ENCODE measurements at places on chromosomes 1 and 21.

DNA sequence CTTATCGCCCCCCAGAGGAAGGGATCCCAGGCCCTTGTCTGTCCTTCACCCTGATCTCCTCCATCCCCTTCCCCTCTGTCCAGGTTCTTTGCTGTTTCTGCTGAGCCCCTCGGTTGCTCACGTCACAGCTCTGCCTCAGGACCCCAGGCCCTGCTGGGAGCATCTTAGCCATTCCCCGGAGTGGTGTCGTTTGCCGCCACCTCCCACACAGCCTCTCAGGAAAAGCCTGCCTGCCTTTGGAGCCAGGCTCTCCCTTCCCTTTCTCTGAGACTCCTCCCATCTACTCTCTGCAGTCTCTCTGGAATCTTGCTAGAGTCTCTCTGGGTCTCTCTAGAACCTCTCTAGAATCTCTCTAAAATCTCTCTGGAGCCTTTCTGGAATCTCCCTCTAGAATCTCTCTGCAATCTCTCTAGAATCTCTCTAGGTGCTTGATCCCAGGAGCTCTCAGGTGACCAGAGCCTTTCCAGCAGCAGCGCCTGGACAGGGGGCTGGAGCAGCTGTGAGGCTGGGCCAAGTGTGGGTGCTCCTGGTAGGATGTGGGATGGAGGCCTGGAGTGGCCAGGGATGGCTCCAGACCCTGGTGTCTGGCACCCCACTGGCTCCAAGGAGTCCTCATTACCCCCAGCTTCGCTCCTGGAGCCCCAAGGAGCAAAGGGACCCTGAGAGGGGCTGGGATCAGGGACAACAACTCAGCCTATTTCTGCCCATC, 283.2 kb upstream of the VAMP3 start:
- DNase-seq = no peak

- DNase-seq = peak; percentile 88
Measured at GRCh38 chr1:117093870-117094621, 27.5 kb downstream of the TRIM45 start.

- DNase-seq = no peak
Measured at GRCh38 chr1:203120325-203121153, 7.0 kb upstream of the ADORA1 start.

DNA sequence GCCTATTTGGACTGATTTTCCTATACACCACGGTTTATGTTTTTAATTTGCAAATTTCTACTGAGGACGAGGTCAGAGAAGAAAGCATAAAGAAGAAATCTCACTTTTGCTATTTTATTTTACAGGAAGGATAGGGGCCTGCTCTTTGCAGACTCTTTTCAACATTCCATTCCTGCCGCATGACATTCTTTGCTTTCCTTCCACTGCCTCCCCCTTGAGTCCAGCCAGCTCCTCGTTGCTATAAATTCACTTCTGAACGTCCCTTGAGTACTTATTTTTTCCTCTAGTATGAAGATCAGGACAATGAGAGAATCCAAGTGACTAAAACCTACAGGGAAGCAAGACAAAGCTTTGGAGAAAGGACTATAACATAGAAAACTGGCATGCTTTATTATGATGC, 53.4 kb upstream of the PTGFR start:
- DNase-seq = no peak

- DNase-seq = no peak
Measured at GRCh38 chr1:12811409-12811784, 19.8 kb downstream of the PRAMEF11 start.

GRCh38 chr1:206729050-206729449, 41.5 kb upstream of the IL19 start:
- no peak for DNase-seq

GRCh38 chr1:176785791-176786190, 322.8 kb downstream of the PAPPA2 start:
- DNase-seq = no peak

GRCh38 chr1:248703674-248704073, 1.1 kb upstream of the OR14I1 start:
- no peak for DNase-seq

- DNase-seq = no peak
Measured at GRCh38 chr1:93722081-93723031, 40.7 kb upstream of the BCAR3 start.

DNA sequence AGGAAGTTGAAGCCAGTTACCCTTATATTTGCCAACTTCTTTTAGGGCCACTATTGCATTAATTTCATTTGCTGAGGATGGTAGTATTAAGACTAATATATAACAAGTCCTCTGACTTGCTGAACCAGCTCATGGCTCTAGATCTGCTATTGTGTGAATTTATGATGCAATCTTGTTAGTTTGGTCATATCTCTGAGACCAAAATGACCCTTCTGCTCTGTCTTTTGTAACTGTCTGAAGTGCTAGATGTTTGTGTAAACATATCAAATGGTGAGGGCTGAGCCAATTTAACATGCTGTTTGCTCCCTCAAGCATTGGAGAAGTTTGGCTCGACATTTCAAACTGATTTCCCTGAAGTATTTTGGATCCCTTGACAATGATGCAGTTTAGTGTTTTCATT, 106.9 kb upstream of the PTGFR start:
- no peak for DNase-seq

DNA sequence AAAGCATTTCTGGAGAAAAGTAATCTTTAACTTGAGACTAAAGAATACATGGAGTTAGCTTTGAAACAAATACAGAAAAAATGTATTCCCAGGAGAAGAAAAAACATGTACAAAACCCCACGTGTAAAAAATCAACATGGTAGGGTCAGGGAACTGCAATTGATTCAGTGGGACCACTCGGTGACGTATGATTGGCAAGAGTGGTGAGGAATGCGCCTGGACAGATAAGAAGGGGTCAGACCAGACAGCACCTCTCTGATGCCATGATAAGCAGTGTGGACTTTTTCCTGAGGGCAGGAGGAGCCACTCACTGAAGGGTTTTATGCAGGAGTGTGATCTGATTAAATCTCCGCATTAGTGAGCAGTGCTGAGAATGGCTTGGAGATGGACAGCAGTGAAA, 142.5 kb downstream of the DAB1 start:
- DNase-seq = no peak

Data from NCI-H1417 (cell line).